Fibroblast of pulmonary artery (primary cell): ENCODE measurements at places on chromosomes 3 and 15.

GRCh38 chr3:147113293-147114044 lies 292.9 kb downstream of the ZIC4 start:
- peak; percentile 62 for DNase-seq

- DNase-seq: peak; percentile 42
Observed at GRCh38 chr3:179898024-179898423, 138.7 kb downstream of the PEX5L start.

DNA sequence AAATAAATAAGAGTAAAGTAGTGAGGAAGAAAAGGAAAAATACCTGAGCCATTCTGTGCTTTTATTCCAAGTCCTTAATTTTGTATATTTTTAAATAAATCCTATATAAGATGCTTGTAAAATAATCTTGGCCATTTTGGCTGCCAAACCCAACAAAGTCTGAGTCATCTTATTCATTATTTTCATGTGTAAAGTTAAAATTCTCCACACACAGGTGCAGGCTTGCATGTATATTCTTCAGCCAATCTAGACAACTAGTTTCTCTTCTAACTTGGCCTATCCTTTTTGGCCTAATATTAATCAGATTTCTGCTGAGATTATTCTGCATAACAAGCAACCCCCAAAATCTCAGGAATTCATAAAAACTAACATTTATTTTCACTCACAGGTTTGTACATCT lies 189.8 kb upstream of the ATP11B start:
- DNase-seq: no peak

- DNase-seq: peak; percentile 1
Observed at GRCh38 chr3:117409701-117410459, 700.3 kb downstream of the TUSC7 start.

DNA sequence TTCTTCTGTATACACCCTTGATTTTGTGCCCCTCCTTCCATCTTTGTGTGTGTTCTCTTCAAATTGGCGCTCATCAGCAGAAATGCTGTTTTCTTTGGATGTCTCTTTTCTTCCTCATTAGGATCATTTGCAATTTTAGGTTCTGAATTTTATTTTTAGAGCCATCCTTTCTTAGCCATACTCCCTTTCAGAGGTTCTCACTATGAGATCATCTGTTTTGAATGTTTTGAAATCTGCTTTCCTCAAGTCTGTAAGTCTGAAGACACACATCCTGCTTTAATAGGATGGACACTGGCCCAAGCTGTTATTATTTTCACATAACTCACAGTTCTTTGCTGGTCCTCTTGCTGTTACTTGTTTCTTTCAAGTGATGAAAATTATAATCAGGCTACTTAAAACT lies 124.8 kb downstream of the BDH1 start:
- peak; percentile 71 for DNase-seq

DNA sequence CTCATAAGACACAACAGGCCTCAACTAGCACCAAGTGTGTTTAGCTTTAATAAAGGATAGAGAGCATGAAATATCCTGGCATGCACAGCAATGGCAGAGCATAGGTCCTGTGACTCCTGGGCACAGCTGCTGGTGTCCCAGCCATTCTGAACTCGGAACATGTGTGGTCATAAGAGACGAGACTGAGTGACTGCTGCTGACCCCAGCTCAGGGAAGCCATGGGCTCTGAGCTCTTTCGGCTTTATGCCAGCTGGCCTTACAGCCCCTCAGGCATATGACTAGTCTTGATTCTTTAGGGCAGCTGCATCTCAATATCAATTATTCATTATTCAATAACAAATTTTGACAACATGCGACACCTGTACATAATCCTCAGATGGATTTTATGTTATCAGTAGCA lies 62.4 kb upstream of the TOPAZ1 start:
- no peak for DNase-seq

GRCh38 chr15:74789171-74789631 lies 7.3 kb downstream of the CSK start:
- no peak for DNase-seq

DNA sequence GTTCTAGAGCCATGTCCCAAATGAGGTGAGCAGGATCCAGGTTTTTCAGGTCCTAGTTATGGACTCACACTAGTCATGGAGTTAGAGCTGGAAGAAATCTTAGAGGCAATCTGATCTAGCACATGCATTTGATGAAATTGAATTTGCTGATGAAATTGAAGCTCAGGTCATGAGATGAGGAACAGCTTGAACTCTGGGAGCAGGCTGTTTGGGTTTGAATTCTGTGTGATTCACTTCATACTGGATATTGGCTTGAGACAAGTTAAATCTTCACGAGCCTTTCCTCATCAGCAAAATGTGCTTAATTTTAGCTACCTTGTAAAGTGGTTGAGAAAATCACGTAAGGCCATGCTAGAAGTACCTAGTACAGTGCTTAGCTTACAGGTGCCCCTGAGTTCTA lies 33.5 kb upstream of the PARL start:
- DNase-seq: no peak

- no peak for DNase-seq
Observed at GRCh38 chr3:168862466-168862865, 766.7 kb upstream of the GOLIM4 start.

GRCh38 chr3:158718490-158719170 lies 13.6 kb downstream of the RARRES1 start:
- DNase-seq: peak; percentile 88

DNA sequence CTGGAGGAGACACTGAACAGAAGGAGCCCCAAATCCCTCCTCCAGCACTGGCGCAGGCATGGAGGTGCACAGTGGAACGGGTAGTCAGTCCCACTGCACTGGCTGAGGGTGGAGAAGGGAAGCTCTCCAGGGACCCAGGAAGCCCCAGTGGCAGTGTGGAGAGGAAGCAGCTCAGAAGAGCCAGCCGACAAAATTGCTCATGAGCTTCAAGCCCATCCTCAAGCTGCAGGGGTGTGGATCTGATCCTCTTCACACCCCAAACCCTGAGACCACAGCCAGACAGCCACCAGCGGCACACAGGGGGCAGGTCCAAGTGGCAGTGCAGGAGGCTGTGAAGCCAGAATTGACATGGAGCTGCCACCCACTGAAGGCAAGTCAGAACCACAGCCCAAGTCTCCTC lies 32.1 kb downstream of the CYFIP1 start:
- DNase-seq: no peak

DNA sequence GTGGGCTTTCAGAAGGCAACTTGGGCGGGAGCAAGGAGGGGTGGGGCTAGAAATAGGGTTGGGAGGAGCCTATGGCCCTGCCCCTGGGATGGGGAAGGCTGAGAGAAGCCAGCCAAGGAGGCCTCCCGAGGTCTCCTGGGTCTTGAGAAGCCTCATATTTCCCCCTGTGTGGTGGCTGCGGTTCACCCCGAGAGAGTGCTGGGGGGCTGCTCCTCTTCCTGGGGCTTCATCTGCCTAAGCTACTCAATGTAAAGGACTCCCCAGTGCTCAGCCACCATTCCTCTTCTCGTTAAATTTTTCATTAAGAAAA lies 174.3 kb downstream of the SMAD6 start:
- DNase-seq: no peak

GRCh38 chr3:14555835-14556234 lies 15.7 kb upstream of the GRIP2 start:
- no peak for DNase-seq

GRCh38 chr3:187827723-187828122 lies 82.5 kb upstream of the BCL6 start:
- DNase-seq: no peak

GRCh38 chr3:14162178-14162577 lies 16.2 kb downstream of the XPC start:
- DNase-seq: peak; percentile 35

- peak; percentile 29 for DNase-seq
Observed at GRCh38 chr15:87736401-87736800, 520.1 kb downstream of the NTRK3 start.

GRCh38 chr15:85492406-85492805 lies 112.0 kb downstream of the AKAP13 start:
- no peak for DNase-seq

DNA sequence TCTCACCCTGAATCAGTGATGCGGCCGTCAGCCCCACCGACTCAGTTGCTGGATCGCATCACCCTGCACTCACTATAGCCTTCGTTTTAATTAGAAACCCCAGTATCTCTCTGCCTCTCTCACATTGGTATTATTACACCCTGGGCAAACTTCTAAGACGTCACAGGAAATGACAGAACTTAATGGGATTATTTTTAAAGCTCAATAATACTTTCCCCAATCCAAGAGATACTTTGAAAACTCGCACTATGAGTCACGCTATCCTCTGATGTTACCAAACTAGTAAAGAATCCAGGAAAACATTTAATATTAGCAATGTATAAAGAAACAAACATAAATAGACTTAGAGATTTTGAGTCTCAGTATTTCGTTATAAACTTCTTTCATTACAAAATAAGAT lies 36.6 kb downstream of the RUBCN start:
- DNase-seq: peak; percentile 39

DNA sequence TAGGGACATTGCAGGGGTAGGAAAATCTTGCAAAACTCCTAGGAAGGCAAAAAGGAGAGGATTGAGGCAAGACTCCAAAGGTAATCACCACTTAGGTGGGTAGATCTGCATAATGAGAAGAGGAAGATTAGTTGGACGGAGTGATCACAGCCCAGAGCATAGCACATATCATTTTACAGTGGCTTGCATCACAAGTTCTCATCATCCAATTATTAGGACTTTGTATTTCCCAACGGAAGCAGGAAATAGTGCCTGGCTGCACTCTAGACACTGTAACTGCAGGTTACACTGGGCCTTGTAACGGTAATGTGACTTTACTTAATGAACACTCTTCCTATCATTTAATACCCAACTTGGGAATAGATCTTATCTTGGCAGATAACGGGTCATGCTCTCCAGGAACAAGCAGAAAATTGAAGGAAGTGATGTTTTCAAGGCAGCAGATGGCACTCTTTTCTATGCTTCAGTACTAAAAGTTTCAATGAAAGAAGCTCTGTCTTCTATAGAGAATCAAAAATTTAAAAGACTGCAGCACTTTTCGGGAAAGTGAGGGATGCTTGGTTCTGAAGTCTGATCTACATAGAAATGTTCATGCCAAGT lies 101.9 kb upstream of the KCNMB2 start:
- DNase-seq: peak; percentile 19

GRCh38 chr3:71805199-71805598 lies 20.3 kb upstream of the PROK2 start:
- DNase-seq: no peak

DNA sequence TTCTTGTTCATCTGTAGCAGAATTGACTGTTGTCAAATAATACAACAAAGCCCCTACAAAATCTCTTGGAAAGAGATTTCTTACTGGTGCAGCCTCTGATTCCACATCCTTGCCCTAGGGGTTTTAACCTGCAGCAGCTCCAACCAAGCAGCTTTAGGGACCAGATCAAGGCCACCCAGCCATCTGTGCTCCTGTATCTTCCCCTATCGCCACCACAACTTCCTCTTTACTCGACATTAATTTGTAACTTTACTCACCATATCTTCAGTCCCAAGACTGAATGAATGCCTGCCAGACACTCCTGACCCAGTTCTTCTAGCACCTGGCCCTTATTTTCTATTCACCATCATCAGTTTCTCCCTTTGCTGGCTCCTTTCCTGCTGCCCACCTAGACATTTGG lies 156.6 kb upstream of the IL12A start:
- DNase-seq: no peak

DNA sequence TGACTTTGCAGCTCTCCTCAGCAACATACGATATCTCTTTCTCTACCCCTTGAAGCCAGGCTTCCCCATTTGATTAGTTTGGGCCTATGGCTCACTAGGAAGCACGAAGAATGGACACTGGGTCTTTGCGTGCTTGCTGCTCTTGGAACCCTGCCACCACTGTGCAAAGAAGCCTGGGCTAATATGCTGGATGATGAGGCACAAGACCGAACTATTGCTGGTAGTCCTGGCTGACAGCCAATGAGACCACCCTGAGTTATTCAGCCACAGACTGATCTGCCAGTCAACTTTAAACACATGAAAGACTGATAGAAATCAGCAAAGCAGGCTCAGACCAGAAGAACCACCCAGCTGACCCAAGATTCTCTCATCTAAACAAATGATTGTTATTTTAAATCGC lies 250.3 kb downstream of the CBLB start:
- no peak for DNase-seq

GRCh38 chr3:23723930-23724329 lies 81.8 kb upstream of the UBE2E1 start:
- DNase-seq: no peak

DNA sequence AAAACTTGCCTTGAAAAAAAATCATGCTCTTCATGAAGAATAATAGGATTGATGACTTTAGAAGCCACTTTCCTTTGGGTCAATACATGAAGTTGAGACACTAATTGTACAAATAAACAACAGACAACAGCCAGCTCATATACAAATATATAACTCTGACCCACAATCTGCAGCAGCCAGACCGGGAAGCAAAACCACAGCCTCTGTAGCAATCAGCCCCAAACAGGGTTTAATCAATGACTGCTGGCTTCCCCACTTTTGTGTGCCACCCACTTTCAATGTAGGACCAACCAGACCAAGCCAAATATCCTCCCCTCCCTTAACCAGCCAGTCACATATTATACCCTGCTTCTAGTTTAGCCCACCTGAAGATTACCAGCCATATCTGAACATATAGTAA lies 39.0 kb downstream of the IFT57 start:
- DNase-seq: no peak

- peak; percentile 55 for DNase-seq
Observed at GRCh38 chr3:117873249-117873600, 1161.4 kb downstream of the IGSF11 start.

GRCh38 chr3:101996832-101997231 lies 147.5 kb downstream of the NFKBIZ start:
- no peak for DNase-seq

DNA sequence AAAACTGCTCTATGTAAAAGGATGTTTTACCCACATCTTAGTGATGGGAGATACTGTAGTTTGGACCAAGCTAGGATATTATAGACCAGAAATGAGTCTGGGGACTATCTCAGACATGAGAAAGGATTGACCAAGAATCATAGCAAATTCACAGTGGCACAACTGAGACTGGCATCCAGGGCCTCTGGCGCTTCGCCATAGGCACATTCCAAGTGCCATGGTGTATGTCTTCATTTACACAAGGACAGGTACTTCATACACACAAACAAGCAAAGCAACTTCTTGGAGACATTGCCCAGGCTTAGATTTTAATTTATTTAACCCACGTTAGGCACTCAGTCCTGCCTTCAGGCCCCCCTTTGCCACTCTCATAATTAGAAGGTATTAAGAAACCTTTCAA lies 28.9 kb downstream of the CACNA1D start:
- DNase-seq: no peak

GRCh38 chr3:126287171-126287535 lies 70.1 kb downstream of the KLF15 start:
- DNase-seq: no peak

DNA sequence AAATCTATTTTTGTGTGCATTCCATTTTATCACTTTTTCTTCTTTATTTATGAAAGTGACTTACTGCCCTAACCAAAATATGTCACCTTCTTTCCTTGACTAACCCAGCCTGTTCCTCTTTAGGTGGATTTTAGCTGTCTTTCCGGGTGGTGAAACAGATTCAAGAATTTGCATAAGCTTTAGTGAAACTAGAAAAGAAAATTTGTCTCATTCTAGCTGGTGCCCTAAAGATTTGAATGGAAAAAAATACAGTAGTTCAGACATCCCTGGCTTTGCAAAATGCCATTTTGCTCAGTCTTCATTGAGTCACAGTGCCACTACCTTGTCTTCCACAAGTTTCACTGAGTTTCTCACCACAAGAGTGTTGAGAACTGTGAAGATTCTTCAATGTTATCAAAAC lies 28.2 kb upstream of the CCDC50 start:
- no peak for DNase-seq
